ENCODE measurements at places on chromosomes 4 and X. TPM values are rescaled to one million over a fixed set of nuclear protein-coding genes. Genes with fewer than 3 reads are reported as not detected.

The NWD2 gene
- not detected for total RNA-seq

The IL15 gene
- 3.3 TPM for total RNA-seq

DNA sequence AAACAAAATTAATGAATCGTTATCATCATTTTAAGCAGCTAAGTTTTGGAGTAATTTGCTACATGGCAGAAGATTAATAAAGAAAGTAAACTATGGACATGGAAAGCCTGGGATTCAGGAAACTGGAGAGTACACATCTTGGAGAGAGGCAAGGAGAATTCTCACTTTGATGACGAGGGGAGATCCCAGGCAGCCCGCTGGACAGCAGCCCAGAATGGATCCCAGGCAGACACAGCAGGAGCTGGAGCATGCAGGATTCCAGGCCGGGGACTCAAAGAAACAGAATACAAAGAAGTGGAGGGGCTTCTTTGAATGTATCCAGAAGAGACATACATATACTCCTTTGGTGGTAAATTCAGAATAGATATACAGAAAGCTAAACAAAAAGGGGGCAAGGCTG lies 118.0 kb upstream of the ATP6AP2 start:
- no peak for DNase-seq
- H3K27ac ChIP-seq: no peak overlapping the region
- no peak overlapping the region for H3K4me3 ChIP-seq
- H3K36me3 ChIP-seq: no peaks in the 10 kb centered on the region
- H3K4me1 ChIP-seq: no peaks in the 10 kb centered on the region

The TEX11 gene
- total RNA-seq: not detected

GRCh38 chrX:54178100-54178940 lies 4.7 kb downstream of the FAM120C start:
- peaks cover 8% of the 10 kb centered on the region for H3K36me3 ChIP-seq
- no peak overlapping the region for H3K27ac ChIP-seq

- no peaks in the 10 kb centered on the region for H3K27me3 ChIP-seq
- DNase-seq: peak; percentile 44
- H3K27ac ChIP-seq: peak overlapping the region; percentile 96
- H3K4me1 ChIP-seq: peaks cover 25% of the 10 kb centered on the region
- H3K4me3 ChIP-seq: no peak overlapping the region
Observed at GRCh38 chr4:55554453-55555030, 7.8 kb upstream of the CLOCK start.
